ENCODE measurements at places on chromosomes 7 and 10.
A peak's percentile ranks its signal among the peaks of the same experiment; 100 is the strongest.

DNA sequence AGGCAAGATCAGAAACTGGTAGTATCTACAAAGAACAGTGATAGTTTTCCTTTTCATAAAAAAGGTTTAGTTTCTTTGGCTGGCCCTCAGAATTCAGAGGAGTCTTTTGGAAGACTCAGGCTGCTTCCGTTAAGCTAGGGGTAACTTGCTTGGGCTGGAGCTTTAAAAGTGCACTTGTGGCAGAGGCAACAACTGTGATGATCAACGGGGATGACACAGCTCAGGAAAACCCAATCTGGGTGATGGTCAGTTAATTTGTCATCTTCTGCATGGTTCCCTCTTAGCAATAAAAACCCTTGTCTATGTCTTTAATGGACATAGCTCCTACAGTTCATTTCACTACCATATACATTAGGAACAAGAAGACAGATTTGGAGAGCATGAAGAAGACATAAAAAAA is 46.7 kb downstream of the SGMS1 start:
- no peak for DNase-seq

GRCh38 chr10:127945341-127945758 is 38.4 kb downstream of the PTPRE start:
- peak; percentile 9 for DNase-seq

DNA sequence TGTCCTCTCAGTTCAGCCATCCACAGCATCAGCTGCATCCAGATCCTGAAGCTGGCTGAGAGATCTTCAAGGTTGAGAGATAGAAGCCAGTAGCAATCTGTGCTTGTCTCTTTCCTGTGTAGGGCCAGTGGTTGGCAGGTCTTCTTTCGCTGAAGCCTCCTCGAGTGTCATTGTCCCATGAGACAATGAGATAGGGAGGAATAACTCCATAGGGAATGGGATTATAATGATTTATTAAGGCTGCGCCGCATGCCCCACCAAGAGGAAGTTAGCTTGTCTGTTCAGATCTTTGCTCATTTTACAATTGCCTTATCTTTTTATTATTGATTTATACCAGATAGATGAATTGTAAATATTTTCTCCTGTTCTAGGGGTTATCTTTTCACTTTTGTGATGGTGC is 61.5 kb downstream of the MCMBP start:
- no peak for DNase-seq

- DNase-seq: no peak
Measured at GRCh38 chr7:131933751-131934289, 377.4 kb upstream of the PODXL start.

DNA sequence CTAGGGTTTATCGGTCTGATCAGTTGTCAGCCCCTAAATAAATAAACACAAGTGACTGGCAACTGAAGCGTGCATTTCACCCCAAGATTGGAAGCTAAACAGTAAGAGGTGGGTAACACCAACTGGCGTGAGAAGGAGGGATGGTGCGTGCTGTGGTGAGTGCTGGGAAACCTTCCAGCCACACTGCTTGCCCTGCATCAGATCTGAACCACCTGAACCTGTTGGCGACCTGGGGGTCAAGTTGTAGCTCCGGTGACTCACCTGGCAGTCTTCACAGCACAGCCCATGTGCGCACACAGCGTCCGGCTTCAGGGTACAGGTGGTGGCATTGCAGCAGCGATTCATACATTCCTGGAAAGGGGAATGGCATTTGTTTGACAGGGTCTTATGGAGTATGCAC is 170.1 kb downstream of the FANK1 start:
- DNase-seq: no peak

DNA sequence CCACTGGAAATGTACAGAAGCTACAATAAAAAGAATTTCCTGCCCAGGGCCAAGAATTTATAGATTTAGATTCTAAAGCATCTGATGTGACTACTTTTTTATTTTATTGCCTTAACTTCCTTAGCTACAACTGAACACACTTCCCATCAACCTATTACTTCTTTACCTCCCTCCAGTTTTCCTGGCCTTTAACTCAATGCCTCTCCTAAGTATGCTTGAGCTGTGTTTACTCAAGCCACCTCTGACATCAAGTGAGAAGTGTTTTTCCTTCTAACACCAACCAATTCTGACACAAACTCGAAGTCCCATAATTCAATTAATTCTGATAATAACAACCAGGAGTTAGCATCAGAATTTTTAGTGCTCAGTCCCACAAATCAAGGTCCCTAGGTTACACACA is 170.0 kb downstream of the IMMP2L start:
- DNase-seq: no peak

All from stimulated activated CD4-positive, alpha-beta T cell treated with anti-CD3 and anti-CD28 coated beads, Interleukin-2, amount 100 ng/mL, for 48 hours (primary cell).